Substantia nigra (tissue), 51 donors: ENCODE measurements at places on chromosomes 7 and 10.

DNA sequence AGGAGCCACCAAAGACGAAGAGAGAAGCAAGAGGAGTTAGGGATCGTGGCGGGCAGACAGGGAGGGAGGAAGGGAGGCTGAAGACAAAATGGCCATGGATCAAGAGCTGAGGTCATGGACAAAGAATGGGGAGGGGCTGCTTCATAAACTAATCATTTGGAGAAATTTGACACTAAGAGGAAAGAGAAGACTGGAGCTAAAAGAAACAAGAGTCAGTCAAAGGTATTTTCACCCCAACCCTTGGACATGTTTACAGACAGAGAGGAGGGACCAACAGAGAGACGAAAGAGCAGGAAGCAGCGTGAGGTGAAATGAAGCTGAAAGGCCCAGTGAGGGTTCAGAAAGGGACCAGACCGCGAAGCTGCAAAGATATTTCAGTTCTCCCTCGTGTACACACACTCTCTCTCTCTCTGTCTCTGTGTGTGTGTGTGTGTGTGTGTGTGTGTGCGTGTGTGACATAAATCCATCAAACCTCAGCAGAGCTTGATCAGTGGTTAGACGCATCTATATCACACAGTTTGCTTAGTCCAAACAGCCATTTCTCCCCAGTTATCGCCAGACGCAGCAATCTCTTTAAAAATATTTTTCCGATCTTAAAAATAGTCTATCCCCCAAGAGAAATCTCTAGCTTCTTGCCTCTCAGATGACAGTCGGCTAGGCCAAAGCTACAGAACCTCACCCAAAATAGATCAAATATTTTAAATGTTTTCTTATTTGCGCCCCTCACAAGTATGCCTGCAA lies 12.5 kb upstream of the CALD1 start:
- DNase-seq, result no peak

- no peak for DNase-seq
Measured at GRCh38 chr10:35336921-35337823, 863 bp downstream of the CCNY start.

DNA sequence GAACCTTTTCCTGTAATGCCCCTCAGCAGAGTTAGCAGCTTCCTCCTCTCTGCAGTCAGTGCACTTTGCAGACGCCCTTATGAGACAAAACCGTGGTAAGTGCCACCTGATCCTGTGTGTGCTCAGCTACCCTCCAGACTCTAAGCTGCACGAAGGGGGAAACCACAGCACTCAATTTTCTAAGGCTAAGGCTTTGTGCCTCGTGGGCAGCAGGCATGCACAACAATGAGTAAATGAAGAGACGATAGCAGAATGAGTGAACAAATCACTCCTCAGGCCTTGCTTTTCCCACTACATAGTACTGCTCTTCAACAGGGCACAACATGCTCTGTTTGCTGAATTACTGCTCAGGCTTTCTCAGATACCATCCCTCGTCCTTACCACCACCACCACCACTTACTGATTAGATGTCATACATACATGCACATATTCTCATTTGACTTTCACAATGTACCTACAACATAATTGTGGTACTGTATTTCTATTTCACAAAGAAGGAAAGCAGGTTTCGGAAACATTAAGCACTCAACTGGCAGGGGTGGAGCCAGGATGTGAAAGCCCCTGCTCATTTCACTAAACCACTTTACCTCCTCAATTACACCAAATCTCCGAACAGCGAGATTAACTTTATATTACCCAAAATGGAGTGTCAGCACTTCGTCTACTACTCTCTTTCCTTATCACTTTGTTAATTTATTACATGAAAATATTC lies 85.4 kb downstream of the ICA1 start:
- peak; percentile 5 for DNase-seq

DNA sequence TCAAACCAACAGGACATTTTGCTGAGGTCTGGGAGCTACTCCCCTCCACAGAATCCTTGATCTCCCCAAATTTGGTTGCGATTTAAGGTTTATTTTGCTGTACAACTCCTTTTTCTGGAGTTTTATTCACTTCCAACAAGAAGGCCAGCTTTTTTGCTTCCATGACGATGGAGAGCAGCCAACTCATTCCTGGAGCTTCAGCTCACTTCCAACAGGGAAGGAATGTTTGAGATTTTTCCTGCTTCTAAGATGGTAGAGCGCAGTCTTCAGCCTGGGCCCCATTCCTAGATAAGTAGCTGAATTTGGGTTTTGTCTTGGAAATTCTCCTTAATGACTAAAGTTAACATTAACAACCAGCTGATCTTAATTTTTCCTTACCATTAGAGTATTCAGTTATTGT lies 30.9 kb upstream of the CREB3L2 start:
- no peak for DNase-seq

GRCh38 chr10:1299041-1299726 lies 243.0 kb downstream of the WDR37 start:
- DNase-seq, result no peak

DNA sequence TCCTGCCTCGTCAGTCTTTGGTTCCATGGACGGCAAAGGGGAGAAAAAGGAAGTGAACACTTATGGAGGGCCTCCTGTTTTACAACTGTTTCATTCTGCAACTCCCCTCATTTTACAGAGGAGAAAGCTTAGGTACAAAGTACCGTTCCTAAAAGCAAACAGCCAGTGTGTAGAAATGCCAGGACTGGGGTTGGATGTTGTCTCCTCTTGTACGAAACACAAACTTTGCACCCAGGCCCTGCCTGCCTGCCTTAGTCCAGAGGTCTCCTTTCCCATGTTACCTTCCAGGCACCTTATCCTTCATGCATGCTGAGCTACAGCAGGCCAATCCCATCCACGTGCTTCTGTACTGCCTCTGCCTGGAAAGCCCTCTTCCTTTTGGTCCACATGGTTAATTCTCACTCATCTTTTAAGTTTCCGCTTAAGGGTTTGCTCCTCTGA lies 86.0 kb downstream of the ICA1 start:
- no peak for DNase-seq

DNA sequence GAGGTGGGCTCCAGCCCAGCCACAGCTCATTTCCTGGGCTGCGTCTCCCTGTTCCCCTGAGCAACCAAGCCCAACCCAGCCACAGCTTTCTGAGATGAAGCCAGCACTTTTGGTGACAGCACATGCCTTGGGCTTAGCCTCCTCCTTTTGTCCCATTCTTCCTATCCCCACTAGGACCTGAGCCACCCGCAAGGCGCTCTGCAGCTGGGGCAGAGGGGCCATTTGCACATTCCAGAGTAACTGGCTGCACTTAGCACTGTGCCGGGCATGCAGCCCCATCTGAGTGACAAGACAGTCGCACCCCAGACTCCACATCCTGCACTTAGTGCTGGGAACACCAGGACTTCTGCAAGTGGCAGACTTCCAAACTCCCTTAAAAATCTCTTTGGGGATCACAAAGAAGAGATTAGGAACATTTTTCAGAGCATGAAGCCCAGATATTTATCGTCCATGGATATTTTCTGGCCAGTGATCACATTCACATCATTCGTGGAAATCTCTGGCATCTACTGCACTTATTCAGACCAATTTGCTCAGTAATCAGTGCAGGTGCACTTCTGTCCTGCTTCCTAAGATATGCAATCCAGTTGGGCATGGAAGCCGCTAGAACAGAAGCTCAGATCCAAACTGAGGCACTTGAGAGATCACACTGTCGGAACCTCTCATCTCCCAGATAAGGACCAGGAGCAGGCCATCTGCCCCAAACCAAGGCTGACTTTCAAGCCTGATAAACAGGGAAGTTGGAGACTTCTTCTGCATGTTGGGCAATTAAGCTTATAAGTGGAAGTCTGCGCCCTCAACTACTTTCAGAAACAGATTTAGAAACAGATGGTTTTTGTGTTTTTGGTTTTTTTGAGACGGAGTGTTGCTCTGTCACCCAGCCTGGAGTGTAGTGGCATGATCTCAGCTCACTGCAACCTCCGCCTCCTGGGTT lies 26.4 kb downstream of the CHST15 start:
- DNase-seq, result no peak

DNA sequence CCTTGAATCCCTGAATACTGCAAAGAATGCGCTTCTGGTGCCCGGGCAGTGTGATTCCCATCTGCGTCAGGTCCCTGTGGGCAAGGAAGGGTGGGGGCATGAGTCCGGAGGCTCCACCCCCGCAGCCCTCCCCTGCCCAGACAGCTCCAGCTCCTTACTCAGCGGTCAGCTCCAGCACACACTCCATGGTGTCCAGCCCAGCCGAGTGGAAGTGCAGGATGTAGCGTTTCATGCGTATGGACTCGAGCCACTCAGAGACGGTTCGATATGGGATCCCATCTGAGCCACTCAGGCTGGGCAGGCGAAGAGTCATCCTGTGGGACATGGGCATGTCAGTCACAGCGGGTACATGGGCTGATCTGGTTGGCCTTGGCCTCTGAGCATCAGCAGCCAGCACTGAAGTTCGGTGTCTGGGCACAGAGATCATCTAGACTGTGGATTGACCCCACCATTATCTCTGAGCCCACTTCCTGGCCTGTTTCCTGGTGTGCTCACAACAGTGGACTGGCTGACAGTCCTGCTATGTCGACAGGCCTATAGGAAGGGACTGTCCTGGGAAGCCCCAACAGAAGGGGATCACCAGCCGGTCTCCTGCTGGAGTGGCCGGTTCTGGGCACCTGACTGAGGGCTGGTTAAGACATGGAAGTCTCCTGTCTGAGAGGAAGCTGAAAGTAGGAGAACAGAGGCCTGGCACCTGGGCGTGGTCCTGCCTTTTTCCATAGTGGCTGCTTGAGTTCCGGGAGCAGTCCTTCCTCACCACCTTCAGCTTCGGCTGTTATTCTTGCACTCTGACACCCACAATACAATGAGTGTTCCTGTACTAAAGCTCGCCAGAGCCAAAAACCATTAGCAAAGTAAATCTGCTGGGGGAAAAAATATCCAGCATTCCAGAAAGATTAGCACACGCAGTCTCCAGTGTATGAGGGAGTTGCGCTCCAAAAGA lies 10.6 kb downstream of the ZYX start:
- DNase-seq, result no peak

GRCh38 chr7:81079746-81080145 lies 160.9 kb upstream of the SEMA3C start:
- DNase-seq, result no peak

DNA sequence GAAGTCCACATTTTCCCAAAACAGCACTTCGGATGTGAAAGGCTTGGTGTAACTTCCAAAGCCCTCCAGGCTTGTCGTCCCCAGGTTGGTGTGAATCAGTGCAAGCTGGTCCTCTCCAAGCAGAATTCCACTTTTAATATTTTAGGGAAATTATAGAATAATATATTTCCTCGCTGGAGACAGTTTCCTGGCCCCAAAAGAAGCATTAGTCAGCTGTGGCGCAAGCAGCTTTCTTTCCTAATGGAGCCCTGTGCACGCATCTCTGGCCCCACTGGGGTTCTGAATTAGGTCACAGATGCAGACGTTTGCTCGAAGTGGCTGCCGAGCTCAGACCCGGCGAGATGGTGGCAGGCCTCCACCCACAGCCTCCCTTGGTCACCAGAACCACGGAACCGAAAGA lies 33.3 kb upstream of the MNX1 start:
- DNase-seq, result no peak

DNA sequence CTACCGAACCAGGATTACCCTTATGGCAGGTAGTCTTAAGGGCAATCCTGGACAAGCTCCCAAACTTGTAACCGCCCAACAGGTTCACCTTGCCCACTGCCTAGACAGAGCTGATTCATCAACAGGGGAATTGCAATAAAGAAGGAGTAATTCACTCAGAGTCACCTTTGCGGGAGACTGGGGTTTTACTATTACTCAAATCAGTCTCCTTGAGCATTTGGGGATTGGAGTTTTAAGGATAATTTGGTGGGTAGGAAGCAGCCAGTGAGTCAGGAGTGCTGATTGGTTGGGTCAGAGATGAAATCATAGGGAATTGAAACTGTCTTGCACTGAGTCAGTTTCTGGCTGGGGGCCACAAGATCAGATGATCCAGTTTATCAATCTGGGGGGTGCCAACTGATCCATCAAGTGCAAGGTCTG lies 25.3 kb downstream of the HK1 start:
- no peak for DNase-seq

- DNase-seq, result no peak
Measured at GRCh38 chr7:45610019-45610418, 35.9 kb downstream of the ADCY1 start.

- DNase-seq, result no peak
Measured at GRCh38 chr7:129343099-129343700, 91.0 kb upstream of the STRIP2 start.

DNA sequence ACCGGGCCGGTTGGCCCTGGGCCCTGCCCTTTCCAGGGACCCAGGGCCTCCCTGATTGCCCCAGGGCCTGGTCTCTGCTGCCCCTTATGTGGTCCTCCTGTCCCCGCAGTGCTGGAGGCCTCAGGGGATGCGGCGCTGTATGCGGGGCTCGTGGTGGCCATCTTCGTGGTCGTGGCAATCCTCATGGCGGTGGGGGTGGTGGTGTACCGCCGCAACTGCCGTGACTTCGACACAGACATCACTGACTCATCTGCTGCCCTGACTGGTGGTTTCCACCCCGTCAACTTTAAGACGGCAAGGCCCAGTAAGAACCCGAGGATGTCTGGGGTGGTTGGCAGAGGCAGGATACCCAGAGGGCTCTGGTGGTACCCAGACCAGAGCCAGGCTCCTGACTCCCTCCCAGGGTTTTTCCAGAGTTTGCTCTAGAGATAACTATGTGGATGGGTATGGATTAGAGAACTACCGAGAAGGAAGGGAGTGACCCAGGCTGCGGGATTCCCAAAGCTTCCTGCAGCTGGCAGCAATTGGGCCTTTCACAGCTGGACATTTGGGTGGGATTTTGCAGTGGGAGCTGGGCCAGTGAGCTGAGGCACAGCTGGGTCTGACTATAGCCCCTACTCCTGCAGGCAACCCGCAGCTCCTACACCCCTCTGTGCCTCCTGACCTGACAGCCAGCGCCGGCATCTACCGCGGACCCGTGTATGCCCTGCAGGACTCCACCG lies 28.1 kb upstream of the SLC29A3 start:
- no peak for DNase-seq

DNA sequence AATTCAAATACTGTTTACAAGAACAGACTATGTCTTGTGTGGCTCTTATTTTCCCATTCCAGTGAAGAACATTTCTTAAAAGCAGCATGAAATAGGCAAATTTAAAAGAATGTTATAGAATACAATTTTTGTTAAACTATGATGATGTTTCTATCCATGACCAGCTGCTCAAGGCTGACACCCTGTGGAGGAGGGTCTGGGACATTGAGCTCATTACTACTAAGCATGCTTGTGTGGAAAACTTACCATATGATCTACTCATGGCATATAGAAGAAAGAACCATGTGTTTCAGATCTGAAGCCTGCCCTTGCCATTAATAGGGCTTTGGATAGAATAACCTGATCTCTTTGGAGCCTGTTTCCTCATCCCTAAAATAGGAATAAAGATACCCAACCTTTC lies 125.0 kb downstream of the FOXP2 start:
- DNase-seq, result no peak

GRCh38 chr10:62457196-62457595 lies 83.0 kb downstream of the ZNF365 start:
- no peak for DNase-seq

- DNase-seq, result no peak
Measured at GRCh38 chr7:11328309-11328708, 354.6 kb downstream of the PHF14 start.

DNA sequence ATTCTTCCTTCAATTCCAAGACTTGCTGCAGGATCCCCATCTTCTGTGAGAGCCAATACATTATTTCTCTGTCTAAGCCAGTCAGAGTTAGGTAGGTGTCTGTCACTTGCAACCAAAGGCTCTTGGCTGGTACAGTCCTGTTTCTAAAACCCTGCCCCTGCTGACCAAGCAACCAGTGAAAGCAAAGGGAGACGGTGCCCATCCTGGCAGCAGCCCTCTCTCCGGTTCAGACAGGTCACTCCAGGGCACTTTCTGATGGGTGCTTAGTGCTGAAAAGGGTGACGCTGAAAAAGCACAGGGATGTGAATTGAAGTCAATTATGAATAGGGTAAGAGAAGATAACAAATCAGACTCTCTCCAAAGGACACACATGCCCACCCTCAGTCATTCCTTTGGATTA lies 37.5 kb downstream of the SPOCK2 start:
- no peak for DNase-seq
